ENCODE measurements at places on chromosomes 2 and 18.

- H3K4me1 ChIP-seq, result no peaks in the 10 kb centered on the region
- no peaks in the 10 kb centered on the region for H3K27me3 ChIP-seq
- H3K36me3 ChIP-seq, result no peaks in the 10 kb centered on the region
- no peak for DNase-seq
- H3K27ac ChIP-seq, result no peak overlapping the region
- H3K4me3 ChIP-seq, result no peak overlapping the region
Observed at GRCh38 chr2:147756069-147756468, 88.8 kb upstream of the ACVR2A start.

DNA sequence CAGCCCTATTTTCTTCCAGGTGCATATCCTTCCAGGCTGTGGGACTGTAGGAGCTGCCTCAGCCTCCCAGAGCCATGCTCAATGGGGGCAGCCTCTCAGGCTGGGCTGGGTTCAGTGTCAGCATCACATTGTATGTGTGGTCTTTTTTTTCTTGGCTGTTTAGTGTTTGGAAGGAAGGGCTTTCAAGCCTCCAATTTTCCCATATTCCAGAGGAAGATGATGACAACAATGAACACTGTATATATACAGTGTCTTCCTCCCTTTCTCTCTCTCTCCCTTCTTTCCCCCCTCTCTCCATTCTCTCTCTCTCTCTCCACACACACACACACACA, 326.4 kb downstream of the DYSF start:
- H3K4me1 ChIP-seq, result no peaks in the 10 kb centered on the region
- H3K27me3 ChIP-seq, result no peaks in the 10 kb centered on the region
- no peak for DNase-seq
- no peak overlapping the region for H3K27ac ChIP-seq
- H3K4me3 ChIP-seq, result no peak overlapping the region
- no peaks in the 10 kb centered on the region for H3K36me3 ChIP-seq

GRCh38 chr18:4224031-4224704, 230.9 kb downstream of the DLGAP1 start:
- H3K36me3 ChIP-seq, result no peaks in the 10 kb centered on the region
- H3K4me3 ChIP-seq, result no peak overlapping the region
- no peak overlapping the region for H3K27ac ChIP-seq
- H3K4me1 ChIP-seq, result no peaks in the 10 kb centered on the region
- DNase-seq, result no peak

GRCh38 chr2:10289352-10289751, 13.4 kb upstream of the HPCAL1 start:
- no peak for DNase-seq
- H3K36me3 ChIP-seq, result no peaks in the 10 kb centered on the region
- H3K4me1 ChIP-seq, result no peaks in the 10 kb centered on the region
- no peak overlapping the region for H3K4me3 ChIP-seq

GRCh38 chr2:139170406-139170805, 390.2 kb upstream of the NXPH2 start:
- no peaks in the 10 kb centered on the region for H3K27me3 ChIP-seq
- H3K4me1 ChIP-seq, result no peaks in the 10 kb centered on the region
- DNase-seq, result no peak
- no peaks in the 10 kb centered on the region for H3K36me3 ChIP-seq
- no peak overlapping the region for H3K4me3 ChIP-seq

GRCh38 chr2:113053666-113054065, 999 bp upstream of the IL36B start:
- no peak overlapping the region for H3K27ac ChIP-seq
- no peaks in the 10 kb centered on the region for H3K4me1 ChIP-seq
- DNase-seq, result no peak
- no peak overlapping the region for H3K4me3 ChIP-seq
- H3K27me3 ChIP-seq, result no peaks in the 10 kb centered on the region

DNA sequence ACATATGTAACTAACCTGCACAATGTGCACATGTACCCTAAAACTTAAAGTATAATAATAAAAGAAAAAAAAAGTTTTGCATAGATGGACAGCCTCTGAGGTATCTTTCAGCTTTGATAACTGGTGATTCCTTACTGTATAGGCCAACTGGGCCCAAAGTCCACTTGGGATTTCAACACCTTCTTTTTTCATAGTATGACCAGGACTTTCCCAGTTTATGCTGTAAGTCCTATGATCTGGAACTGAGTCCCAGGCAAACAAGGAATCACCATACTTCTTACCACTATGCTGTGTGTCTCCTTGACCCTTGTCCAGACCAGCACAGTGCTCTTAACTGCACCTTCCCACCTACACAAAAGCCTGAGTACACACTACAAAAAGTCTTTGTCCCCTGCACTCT, 205.1 kb upstream of the RBBP8 start:
- peaks cover 6% of the 10 kb centered on the region for H3K4me1 ChIP-seq
- DNase-seq, result no peak
- no peak overlapping the region for H3K4me3 ChIP-seq
- no peak overlapping the region for H3K27ac ChIP-seq

- H3K4me3 ChIP-seq, result no peak within 1 kb of the TSS
- no peaks in the 10 kb centered on the region for H3K27me3 ChIP-seq
- DNase-seq, result no peak
- no peaks in the 10 kb centered on the region for H3K4me1 ChIP-seq
- no peak within 1 kb of the TSS for H3K27ac ChIP-seq
- no peaks in the 10 kb centered on the region for H3K36me3 ChIP-seq
Observed at GRCh38 chr18:26133652-26134051, at the start of gene PSMA8. TSS of gene PSMA8 (plus strand) at chr18:26133869. CDS start at chr18:26133966, 97 bp downstream.

- peak within 1 kb of the TSS; percentile 21 for H3K4me3 ChIP-seq
- DNase-seq, result peak; percentile 66
- no peaks in the 10 kb centered on the region for H3K4me1 ChIP-seq
- no peaks in the 10 kb centered on the region for H3K27me3 ChIP-seq
- no peaks in the 10 kb centered on the region for H3K36me3 ChIP-seq
Observed at GRCh38 chr2:119431155-119431975, at the start of gene TMEM37. TSS of gene TMEM37 (plus strand) at chr2:119431854. CDS start at chr2:119431904, 50 bp downstream.

GRCh38 chr2:237588044-237588696, 2.4 kb downstream of the RAB17 start:
- H3K36me3 ChIP-seq, result no peaks in the 10 kb centered on the region
- no peak overlapping the region for H3K4me3 ChIP-seq
- H3K27me3 ChIP-seq, result no peaks in the 10 kb centered on the region
- no peak for DNase-seq

- H3K36me3 ChIP-seq, result no peaks in the 10 kb centered on the region
- no peaks in the 10 kb centered on the region for H3K27me3 ChIP-seq
- H3K27ac ChIP-seq, result no peak overlapping the region
Observed at GRCh38 chr2:111238296-111238695, 117.6 kb downstream of the BCL2L11 start.

- no peak overlapping the region for H3K27ac ChIP-seq
- H3K4me3 ChIP-seq, result no peak overlapping the region
- no peaks in the 10 kb centered on the region for H3K27me3 ChIP-seq
- H3K4me1 ChIP-seq, result no peaks in the 10 kb centered on the region
Observed at GRCh38 chr18:75154997-75155396, 53.9 kb downstream of the PTGR3 start.

Data from uterus (tissue), 4 donors.